ENCODE measurements at places on chromosomes 3 and 15.

GRCh38 chr3:12972781-12973702, 100.2 kb downstream of the IQSEC1 start:
- no peak for DNase-seq

DNA sequence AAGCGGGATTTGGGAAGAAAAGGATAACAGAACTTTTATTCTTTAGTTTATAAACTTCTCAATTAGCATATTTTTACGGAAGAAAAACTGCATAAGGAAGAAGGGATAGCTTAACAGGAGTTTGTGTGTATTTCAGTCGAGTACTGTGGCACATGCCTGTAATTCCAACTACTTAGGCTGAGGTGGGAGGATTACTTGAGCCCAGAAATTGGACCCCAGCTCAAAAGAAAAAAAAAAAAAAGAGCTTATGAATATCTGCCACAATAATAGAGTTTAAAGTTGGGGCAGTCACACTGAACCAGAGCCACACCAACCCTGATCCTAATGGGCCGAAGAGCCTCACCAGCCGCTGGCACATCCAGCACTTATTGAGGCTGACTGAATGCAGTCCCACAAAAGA, 31.1 kb downstream of the CHAC1 start:
- DNase-seq: no peak

- no peak for DNase-seq
Observed at GRCh38 chr3:17820704-17821103, 78.3 kb upstream of the TBC1D5 start.

DNA sequence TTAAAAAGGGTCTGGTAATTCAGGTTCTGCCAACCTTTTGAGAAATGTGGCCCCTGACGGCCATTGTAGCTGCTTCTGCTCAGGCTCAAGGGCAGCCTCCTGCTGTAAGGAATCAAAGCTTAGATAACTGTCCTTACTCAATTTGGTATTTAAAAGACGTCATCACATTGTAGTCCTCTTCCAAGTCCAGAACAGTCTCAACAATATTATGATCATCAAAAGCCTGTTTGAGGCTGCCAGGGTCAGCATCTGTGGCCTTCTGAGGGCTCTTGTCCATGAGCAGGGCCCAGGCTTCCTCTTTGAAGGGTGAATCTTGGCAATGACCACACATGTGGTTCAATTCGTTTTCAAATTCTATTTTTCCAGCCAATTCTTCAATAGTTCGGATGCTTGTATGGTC, 6.0 kb downstream of the C3orf62 start:
- DNase-seq: no peak

GRCh38 chr15:65414841-65415621, 7.7 kb downstream of the IGDCC4 start:
- no peak for DNase-seq

GRCh38 chr3:31102196-31102879, 207.9 kb upstream of the GADL1 start:
- DNase-seq: peak; percentile 3

GRCh38 chr3:39671600-39671999, 137.8 kb upstream of the MYRIP start:
- DNase-seq: no peak

DNA sequence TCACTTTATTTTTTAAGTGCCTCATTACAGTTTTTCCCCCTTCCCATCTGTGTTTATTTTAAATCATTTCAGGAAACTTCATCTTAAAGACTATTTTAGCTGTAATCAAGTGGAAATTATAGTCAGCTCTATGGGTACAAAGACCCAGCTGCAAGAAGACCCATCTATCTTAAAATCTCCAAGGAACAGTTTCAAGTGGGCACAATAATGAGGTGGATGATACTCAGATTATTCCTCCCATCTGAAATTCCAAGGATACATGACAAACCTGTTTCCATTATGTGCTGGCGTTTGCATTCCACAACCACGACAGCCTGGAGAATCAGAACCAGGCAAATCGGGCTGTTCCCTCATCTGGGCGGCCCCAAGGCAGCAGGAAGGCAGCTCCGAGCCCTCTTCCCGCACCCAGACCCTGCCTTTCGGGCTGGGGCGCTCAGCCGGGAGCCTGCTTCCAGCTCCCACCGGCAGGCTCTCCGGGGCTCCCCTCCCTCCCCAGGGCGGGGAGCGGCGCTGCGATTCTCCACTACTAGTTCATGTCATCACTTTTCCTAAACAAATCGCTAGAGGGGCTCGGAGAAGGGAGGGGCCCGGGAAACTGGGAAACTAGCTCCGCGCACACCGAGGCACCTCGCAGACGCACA, at the start of gene MGLL:
Gene MGLL (minus strand): TSS at position 475 of the 641 bp plus-strand sequence. CDS start 197 bp downstream, at position 278.
- DNase-seq: no peak

GRCh38 chr3:43867436-43868072, 176.8 kb downstream of the ABHD5 start:
- DNase-seq: no peak

DNA sequence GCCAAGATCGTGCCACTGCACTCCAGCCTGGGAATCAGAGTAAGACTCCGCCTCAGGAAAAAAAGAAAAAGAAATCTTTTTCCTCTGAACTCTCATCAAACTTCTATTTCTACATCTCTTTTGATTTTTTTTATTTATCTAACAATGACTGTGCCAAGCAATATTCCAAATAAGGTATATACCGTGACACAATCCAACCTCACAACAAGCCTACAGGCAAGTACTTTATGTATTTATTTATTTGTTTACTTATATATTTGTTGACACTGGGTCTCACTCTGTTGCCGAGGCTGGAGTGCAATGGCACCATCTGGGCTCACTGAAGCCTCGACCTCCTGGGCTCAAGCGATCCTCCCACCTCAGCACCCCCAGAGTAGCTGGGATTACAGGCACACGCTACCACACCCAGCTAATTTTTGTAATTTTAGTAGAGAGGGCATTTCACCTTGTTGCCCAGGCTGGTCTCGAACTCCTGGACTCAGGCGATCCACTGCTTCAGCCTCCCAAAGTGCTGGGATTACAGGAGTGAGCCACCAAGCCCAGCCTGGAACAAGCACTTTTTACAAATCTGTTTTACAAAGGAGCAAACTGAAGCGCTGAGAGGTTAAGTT, 94.9 kb upstream of the CHD2 start:
- no peak for DNase-seq

DNA sequence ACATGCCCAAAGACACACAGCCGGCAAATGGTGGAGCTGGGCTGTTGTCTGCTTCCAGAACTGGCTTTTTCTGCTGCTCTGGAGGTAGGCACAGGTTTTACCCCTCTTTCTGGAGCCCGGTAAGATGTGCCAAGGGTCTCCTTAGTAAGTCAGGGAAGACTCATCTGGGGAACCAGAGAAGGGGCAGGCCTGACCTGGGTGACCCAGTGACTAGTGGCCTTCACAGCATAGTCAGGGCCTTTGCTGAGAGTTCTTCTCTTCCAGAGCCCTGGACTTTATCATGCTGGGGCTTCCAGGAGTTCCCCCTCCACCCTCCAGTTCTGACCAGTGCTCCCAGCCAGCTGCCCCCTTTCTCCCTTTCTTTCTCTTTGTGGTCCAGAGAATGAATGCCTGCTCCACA, 3.2 kb downstream of the CD276 start:
- no peak for DNase-seq

DNA sequence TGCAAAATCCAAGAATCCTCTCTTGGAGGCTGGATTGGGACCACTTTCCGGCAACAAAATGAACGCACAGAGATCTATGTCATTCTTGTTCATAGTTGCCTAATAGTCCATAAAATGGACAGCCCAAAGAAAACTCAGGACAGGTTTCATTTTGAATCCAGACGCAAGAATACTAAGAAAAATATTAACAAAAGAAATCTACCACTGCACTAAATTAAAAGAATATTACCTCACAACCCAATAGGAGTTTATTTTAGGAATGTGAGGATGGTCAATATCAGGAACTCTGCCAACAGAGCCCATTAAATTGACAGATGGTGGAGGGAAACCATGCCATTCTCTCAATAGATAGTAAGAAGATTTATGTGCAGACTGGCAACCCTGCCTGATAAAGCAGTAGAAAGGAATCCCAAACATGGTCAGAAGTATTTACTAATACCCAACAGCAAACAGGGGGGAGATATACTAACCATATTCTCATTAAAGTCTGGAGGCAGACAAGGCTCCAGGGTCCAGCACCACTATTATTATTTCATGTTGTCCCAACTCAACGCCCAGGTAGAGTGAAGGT, 127.6 kb downstream of the SMAD6 start:
- DNase-seq: no peak

GRCh38 chr3:901953-902778, 190.7 kb upstream of the CNTN6 start:
- DNase-seq: no peak

- no peak for DNase-seq
Observed at GRCh38 chr3:41640076-41640475, 321.8 kb downstream of the ULK4 start.

DNA sequence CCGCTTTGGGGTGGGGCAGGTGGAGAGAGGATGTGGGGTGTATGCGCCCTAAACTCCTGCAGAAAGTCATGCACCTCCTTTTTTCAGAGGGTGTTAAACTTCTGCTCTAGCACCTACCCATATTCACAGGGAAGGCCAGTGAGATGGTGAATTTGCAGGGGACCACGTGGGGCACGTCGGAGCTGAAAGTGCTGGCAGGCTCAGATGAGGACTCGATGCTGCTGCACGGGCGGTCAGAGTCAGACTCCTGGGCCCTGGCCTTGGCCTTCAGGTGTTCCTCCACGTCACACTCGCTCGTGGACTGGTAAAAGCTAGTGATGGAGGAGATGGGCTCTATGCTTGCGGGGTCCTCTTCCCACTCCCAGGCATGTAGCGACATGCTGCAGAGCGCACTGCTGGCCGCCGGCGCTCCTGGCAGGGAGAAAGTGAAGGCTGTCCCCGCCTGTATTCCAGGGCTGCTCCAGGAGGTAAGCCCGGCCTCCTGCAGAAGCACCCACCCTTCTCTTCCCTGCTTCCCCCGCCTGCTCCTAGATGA, 883 bp downstream of the CFAP92 start:
- no peak for DNase-seq

GRCh38 chr3:188217011-188217463, 63.1 kb downstream of the LPP start:
- no peak for DNase-seq
